Stimulated activated CD4-positive, alpha-beta T cell treated with anti-CD3 and anti-CD28 coated beads, Interleukin-12 subunit alpha, Interleukin-12 subunit beta, amount 100 ng/mL, for 24 hours (primary cell): ENCODE measurements at places on chromosomes 2 and 18.
A peak's percentile ranks its signal among the peaks of the same experiment; 100 is the strongest.

DNA sequence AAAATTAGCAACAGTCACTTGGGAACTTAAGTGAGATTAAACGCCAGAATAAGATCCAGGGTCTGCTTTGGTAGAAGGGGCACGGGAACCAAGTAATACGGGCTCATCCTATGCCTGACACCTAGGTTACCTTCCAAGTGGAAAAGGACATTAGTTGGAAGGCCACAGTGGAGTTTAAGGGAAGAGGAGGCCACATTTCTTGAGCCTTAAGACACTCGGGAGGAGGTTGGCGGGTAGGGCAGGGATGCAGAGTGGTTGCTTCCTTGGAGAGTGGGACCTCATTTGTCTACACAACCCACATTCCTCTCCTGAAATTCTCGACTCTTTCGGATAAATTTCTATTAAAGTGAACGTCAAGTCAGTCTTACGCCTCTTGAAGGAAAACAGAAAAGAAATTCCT lies 510 bp upstream of the DNAH6 start:
- no peak for DNase-seq

DNA sequence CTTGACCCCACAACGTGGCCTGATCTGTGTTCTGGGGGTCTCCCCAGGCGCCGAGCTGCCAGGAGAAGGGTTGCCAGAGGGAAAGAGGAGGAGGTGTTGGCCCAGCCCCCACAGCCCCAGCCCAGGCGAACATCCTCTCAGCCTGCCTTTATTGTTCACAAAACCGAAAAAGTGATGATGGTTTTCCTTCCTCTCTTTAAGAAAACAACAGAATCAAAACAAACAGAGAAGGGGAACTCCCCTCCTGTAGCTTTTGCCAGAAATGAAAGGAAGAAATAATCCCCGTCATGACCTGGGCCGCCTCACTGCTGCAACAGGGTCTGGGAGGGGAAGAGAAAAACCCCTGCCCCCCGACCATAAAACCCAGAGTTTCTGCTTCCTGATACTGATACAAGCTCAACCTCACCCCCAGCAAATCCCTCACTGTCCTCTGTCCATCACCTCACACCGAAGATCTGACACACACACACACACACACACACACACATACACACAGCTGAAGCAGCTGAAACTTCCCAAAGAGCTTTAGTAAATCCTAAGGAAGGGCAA lies 52.0 kb downstream of the ZFP36L2 start:
- peak; percentile 62 for DNase-seq

DNA sequence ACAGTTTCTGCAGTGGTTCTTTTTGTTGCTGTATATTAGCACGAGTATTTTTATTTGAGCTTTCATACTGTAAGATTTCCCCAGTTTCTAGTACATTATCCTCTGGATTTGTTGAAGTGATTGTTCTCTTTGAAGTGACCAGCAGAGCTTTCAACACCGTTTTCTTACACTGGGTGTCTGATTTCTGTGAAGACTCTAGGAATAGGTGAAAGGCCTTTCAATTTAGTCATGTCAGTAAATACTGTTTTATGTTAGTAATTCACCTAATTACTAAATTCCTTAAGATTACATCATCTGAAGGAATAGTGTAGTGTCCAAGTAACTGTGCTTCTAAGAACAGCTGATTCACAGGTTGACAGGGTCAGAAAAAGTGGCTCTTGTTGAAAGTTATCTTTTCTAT lies 2.3 kb downstream of the PPM1B start:
- no peak for DNase-seq

DNA sequence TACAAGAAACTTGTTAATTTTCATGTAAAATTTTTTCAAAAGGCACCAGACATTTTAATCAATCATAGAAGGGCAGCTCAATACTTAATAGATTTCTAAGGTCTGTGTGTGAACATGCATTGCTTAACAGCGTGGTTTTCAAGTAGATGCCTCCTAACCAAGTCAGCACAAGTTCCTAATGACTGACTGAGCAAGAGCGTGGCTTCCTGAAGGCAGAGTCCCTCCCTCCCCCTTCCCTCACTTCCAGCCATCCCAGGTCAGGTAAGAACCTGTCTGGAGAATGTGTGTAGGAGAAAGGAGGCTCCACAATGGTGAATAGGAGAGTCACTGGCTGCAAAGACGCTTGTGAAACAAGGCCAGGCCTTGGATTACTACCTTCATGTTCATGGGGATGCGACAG lies 33.5 kb upstream of the DAPL1 start:
- DNase-seq = no peak

GRCh38 chr2:174797781-174798276 lies 33.6 kb upstream of the CHRNA1 start:
- DNase-seq = no peak

DNA sequence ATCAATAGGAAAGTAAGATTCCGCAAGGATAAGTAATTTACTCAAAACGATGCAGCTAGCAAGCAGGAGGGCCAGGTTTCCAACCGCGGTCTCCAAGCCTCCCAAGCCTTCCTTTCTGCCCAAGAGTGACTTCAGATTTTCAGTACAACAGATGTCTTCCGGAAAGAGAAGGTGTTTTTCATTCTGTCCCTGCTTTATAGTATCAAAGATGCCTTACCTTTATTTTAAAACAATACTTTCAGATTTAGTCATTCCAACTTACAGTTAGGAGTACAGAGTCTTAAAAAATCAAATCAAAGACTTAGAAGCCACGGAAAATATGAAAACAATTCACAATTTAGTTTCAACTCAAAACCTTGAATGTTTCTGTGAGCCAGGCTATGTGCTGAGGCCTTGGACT lies 43.6 kb downstream of the CYB5A start:
- no peak for DNase-seq

DNA sequence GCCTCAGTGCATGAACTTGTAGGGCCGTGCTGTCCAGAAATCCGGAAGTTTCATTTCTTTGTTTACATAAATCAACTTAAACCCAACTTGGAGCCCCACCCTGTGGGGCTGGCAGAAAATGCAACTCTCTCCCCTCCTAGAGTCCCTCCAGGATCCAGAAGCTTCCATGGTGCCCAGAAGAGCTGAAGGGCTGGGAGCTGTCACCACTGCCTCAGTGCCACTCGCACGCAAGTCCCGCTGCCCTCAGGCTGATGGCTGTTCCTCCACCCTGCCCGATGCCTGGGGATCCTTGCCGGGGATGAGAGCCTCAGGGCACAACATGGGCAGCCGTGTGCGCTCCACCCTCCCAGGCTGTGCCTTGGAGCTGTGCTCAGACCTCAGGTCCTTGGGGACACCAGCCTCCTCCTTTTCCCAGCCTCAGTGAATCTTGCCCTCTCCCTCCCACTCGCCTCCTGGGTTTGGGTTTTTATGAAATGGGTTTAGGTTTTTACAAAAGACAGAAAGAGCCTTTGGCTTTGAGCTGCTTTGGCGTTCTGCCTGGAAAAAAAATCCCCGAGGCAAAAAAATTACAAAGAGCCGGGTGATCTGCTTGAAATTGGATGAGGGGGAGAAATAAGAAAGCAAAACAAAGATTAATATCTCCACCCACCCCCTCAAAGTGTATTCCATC lies 155.2 kb downstream of the TWIST2 start:
- DNase-seq = no peak

GRCh38 chr2:111072220-111072871 lies 48.4 kb upstream of the BCL2L11 start:
- no peak for DNase-seq

GRCh38 chr2:149903626-149904025 lies 316.1 kb upstream of the MMADHC start:
- no peak for DNase-seq

- DNase-seq = no peak
Observed at GRCh38 chr2:58215429-58215828, 25.7 kb downstream of the FANCL start.

GRCh38 chr2:31246184-31246852 lies 12.4 kb downstream of the EHD3 start:
- no peak for DNase-seq

DNA sequence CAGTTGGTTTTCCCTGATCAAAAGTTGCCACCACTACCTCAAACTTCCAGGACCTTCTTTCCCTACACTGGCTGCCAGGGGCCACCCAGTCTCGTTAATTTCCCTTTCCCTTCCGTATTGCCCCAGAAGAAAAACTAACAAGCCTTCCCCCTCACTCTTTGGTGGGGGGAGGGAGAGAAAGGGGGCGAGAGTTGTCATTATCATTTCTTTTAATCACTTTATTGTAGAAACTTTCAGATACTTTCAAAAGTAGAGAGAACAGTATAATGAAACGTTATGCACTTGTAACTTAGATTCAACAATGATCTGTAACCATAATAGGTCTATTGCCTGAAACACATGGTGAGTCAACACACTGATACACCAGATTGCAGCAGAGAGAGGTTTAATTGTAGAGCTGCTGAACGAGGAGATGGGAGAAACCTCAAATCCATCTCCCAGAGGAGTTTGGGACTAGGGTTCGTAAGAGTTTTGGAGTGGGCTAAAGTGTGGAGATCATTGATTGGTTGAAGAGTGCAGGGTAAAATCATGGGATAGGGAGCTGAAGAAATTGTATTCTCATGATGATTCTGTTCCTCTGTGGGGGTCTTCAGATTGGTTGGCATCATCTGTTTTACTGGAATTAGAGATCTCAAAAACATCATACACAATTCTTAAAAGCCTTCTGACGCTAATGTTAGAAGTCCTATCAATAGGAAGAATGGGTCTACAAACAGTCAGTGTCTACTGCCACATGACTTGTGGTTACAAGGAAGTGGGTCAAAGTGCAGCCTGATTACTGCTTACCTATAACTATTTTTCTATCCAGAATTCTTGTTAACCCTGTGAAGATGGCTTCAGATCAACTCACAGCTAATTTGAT lies 2.6 kb upstream of the RNF149 start:
- no peak for DNase-seq

GRCh38 chr2:239401881-239402233 lies 1.0 kb upstream of the HDAC4 start:
- DNase-seq = peak; percentile 34

DNA sequence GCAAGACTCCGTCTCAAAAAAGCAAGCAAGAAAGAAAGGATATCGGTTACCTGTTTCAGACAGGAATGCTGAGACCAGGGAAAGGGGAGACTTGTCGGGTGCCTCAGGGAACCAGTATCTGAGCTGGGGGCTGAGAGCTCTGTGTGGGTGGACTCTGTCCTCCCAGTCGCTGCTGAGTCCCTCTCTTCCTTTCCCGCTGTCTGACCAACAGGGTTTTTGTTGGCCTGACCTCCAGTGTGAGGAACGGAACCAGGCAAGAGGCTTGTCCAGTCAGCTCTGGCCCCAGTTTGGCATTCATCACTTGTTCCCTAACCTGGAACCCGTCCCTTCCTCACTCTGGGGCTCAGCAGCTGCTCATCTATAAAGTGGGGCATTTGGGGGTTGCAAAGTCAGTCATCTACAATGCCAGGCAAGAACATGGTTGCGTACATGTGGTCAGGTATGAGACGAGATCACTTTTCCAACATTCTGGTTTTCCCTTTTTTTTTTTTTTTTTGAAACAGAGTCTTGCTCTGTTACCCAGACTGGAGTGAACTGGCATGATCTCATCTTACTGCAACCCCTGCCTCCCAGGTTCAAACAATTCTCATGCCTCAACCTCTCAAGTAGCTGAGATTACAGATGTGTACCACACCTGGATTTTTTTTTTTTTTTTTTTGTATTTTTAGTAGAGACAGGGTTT lies 116.4 kb downstream of the PLB1 start:
- DNase-seq = no peak

- DNase-seq = no peak
Observed at GRCh38 chr2:229256376-229256775, 14.7 kb downstream of the PID1 start.

DNA sequence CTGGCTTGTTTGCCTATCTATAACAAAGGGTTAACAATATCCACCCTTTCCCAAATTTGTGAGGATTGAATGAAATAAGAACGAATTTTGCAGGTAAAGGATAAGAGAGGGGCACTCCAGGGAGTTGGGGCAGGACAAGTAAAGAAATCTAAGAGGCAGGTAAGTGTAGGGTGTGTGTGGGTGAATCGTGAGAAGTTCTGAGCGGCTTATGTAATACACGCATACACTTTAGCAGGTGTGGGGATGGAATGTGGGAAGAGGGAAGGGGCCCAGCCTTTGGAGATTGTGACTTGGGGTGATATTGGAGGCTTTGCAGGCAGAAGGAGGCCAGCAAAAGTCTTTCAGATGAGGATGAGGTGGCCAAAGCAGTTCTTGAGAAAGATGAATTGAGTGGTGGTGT lies 83.2 kb upstream of the AQP4 start:
- no peak for DNase-seq

- no peak for DNase-seq
Observed at GRCh38 chr18:8654503-8655451, 45.5 kb downstream of the RAB12 start.

DNA sequence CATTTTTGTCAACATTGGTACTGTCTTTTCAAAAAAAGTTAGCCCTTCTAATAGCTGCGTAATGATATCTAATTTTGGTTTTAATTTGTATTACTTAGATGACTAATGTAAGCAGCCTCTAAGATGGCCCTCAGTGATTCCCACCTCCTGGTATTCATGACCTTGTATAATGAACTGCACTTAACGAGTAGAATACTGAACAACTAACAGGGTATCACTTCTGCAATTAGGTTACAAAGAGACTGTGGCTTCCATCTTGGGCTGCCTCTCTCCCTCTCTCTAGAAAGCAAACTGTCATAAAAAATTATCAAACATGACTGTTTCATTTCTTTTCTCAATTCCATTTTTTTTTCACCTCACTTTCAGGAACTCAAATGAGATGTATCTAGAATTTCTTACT lies 120.9 kb downstream of the RNF152 start:
- DNase-seq = no peak

- DNase-seq = no peak
Observed at GRCh38 chr2:18918280-18918679, 328.9 kb upstream of the NT5C1B start.

DNA sequence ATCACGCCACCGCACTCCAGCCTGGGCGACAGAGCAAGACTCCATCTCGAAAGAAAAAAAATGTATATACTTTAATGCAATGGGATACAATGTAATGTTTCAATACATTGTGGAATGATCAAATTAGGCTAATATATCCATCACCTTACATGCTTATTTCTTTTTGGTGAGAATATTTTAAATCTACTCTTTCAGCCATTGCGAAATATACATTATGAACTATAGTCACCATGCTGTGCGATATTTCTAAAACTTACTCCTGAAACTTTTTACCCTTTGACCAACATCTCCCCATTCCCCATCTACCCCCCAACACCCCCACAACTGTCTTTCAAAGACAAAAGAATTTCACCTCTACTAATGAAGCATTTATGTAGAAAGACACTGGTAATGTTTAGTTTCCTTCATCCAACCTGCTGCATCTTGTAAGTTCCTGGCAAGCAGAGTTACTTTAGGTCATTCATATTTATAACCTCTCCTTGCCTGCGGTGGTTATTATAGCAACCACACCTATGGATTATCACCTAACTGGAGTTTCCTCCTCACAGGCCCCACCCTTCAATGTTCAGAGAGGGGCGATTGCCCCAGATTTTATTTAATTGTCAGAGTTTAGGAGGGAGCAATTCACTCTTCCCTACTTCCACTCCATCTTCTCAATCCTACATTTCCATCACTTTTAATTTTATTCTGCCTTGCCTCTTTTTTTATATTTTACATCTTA lies 1.2 kb upstream of the ME2 start:
- no peak for DNase-seq
